ENCODE measurements at places on chromosomes 12 and 14. TPM values are rescaled to one million over a fixed set of nuclear protein-coding genes. Genes with fewer than 3 reads are reported as not detected.

The TAS2R13 gene
- total RNA-seq = not detected

The ST8SIA1 gene
- not detected for total RNA-seq

DNA sequence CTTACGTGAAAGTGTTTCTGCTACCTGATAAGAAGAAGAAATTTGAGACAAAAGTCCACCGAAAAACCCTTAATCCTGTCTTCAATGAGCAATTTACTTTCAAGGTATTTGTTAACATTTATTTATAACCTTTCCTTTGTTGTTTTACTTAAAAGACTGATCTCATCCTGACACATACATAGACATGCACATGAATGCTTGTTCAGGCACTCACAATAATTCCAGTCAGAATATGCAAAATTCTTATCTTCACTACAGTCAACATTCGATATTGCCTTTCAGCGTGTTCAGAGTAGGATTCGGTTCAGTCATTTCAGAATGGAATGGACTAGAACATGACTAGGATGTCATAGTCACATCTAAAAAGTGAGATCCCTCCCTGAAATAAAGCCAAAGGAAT lies 394.6 kb downstream of the PAWR start:
- no peak for DNase-seq

GRCh38 chr12:116058574-116058973 lies 218.9 kb downstream of the MED13L start:
- DNase-seq = no peak

- DNase-seq = no peak
Observed at GRCh38 chr14:76330411-76331327, 45.3 kb upstream of the ESRRB start.

GRCh38 chr14:91867316-91867988 lies at the start of gene TC2N:
TSS of gene TC2N (minus strand) at chr14:91867536. CDS start at chr14:91813769, 53,767 bp downstream.
- DNase-seq = no peak

DNA sequence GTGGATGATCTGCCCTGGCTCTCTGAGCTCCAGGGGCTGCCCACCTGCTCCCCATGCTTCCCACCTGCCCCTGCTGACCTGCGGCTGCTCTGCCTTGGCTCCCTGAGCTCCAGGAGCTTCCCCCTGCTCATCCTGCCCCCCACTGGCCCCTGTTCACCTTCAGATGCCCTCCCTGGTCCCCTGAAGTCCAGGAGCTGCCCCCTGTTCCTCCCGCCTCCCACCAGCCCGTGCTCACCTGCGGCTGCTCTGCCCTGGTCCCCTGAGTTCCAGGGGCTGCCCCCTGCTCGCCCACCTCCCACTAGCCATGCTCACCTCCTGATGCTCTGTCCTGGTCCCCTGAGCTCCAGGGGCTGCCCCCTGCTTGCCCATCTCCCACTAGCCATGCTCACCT lies 219.7 kb downstream of the TMEM121 start:
- DNase-seq = no peak

DNA sequence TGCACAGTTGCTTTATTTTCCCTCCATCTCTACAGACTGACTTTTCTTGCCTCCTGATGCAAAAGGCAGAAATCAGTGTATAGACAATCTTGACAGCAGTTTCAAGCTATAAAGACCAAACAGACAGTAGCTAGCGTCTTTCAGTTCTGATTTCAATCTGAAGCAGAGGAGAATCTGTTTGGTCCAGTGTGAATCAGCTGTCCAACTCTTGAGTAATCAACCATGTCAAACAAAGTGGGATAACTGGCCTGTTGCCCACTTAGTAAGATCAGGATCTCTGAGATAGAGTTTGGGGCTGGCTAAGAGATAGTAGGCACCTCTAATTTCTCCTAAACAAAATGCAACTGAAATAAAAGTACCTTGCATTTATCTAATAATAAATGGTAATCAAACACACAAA lies 797.4 kb upstream of the FBXO33 start:
- DNase-seq = no peak

DNA sequence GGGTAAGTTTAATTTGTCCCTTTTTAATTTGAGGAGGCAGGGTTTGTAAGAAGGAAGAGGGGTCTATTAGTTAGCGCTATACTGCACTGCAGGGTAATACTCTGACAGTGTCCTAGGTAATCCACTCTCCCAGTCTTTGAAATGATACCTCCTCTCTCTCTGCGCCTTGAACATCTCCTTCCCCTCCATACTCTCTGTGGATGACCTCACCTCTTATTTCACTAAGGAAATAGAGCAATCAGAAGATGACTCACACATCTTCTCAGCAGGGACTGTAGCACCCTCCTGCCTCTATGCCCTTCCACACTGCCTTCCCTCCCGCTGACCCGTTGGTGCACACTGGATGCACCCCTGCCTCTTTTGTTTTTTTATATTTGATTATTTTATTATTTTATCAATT lies 94.2 kb downstream of the GRIP1 start:
- no peak for DNase-seq

- DNase-seq = peak; percentile 95
Observed at GRCh38 chr14:58639842-58640484, 2.2 kb downstream of the DACT1 start.

GRCh38 chr14:22319526-22320361 lies 269.3 kb downstream of the DAD1 start:
- peak; percentile 43 for DNase-seq

- DNase-seq = no peak
Observed at GRCh38 chr12:51622564-51622963, 31.5 kb downstream of the SCN8A start.

DNA sequence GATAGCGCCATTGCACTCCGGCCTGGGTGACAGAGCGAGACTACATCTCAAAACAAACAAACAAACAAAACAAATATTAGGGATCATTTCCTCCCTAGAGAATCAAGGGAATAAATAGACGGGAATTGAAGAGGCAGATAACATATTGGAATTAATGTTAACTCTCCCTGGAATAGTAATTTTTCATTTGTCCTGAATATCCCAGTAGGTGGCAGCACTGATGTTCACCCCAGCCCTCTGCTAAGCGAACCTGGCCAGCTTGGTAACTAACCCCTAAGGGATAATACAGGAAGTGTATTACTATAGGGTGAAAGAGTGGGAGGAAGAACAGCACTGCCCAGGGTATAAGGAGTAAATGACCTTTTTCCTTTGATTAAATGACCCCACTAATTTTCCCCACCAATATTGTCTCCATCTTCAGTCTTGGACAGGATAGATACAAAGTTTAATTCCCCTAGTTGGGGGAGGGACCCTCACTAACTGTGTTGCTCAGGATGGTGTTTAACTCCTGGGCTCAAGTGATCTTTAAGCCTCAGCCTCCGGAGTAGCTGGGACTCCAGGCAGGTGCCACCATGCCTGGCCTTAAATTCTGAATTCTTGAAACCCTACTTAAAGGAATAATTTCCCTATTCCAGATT lies 40.5 kb downstream of the SLC2A14 start:
- DNase-seq = peak; percentile 26

GRCh38 chr12:106246891-106247673 lies 738 bp downstream of the CKAP4 start:
- DNase-seq = peak; percentile 65

- no peak for DNase-seq
Observed at GRCh38 chr12:131869871-131870418, 24.5 kb upstream of the ULK1 start.

DNA sequence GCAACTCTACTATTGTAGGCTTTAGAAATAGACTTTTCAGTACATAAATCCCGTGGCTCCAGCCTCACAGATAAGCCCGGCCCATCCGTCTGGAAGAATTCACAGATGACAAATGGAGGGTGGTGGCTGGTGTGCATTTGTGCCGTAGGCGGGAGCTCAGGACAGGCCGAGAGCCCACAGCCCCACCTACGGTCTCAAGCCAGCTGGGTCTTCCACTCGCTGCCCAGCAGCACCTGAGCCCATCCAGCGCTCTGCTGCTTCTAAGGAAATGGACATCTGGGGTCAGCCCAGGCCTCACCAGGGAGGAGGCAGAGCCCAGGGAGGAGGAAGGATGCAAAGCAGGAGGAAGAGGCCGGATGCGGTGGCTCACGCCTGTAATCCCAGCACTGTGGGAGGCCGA lies 72.8 kb downstream of the KIF26A start:
- DNase-seq = no peak

Data from G401 (cell line).